ENCODE measurements at places on chromosomes 1 and 21.
A peak's percentile ranks its signal among the peaks of the same experiment; 100 is the strongest.

- DNase-seq = no peak
Observed at GRCh38 chr1:11931845-11932244, 2.7 kb upstream of the PLOD1 start.

- DNase-seq = no peak
Observed at GRCh38 chr1:224852901-224853568, 76.4 kb upstream of the DNAH14 start.

DNA sequence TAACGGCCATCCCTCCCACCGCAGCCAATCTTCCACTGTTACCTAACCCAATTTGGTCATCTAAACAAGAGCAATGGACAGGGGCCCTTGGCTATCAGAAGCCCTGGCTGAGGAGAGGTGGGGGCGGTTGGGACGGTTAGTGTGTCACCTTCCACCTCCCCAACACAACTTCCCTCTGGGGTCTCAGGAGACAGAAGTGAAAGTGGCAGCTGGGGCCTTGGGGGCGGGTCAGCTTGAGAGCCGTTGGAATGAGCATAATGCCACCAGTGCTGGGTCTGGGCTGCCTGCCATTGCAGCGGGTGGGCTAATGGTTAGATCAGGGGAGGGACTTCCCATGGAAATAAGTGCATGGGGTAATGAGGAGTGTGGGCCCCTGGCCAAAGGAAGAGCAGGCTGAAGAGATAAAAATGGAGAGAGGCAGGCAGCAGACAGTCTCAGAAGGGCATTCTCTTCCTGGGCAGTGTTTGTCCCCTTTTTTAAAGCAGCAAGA, 7.9 kb downstream of the MEF2D start:
- no peak for DNase-seq

DNA sequence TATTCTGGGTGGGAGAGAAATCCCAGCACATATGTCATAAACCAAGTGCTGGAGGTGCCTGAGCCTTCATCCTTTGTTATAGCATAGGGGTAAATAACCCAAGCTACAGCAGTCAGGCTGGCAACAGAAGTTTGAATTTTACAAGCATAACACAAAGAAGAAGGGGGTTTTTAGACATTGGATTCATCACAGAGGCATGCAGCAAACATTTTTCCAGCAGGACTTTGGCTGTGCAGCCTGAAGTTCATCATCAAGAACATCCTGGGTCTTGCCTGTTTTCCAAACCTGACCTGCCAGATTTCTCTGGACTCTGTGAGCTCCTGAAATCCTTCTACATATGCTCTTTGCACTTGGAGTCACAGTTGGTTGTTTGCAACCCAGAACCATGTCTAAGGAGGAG, 16.2 kb downstream of the PTGER3 start:
- DNase-seq = no peak

GRCh38 chr1:9670085-9670484, 18.6 kb downstream of the PIK3CD start:
- no peak for DNase-seq

GRCh38 chr21:37849506-37850102, 66.7 kb downstream of the KCNJ6 start:
- DNase-seq = no peak

- DNase-seq = no peak
Observed at GRCh38 chr1:2506901-2507565, 19.4 kb downstream of the PANK4 start.

DNA sequence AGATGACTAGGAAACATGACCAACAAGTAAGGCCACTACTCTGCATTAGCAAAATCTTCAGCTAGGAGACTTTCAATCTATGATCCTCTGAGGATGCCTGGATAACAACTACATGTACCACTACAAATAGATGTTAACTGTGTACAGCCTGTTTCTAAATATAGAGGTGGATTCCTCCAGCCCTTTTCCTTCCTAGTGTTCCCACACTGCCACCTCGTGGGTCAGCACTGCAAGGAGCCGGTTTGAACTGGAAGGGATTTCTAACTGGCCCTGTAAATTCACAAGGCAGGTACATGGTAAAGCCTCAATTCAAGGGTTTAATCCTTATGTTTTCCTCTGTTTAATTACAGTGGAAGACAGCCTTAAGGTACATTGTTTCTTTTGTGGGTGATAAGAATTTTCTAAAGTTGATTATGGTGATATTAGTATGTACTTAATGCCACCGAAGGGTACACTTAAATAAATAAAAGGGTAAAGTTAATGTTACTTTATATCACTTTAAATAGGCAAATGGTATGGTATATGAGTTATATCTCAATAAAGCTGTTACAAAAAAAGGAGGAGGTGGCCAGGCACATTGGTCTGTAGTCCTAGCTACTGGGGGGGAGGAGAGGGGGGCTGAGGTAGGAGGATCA, 14.4 kb downstream of the SMYD3 start:
- DNase-seq = peak; percentile 69

- DNase-seq = no peak
Observed at GRCh38 chr1:89966656-89967055, 28.3 kb upstream of the ZNF326 start.
